ENCODE measurements at places on chromosomes 6 and 20. TPM values are rescaled to one million over a fixed set of nuclear protein-coding genes. Genes with fewer than 3 reads are reported as not detected.
A peak's percentile ranks its signal among the peaks of the same experiment; 100 is the strongest.

MRPS18A gene
- total RNA-seq = 27.7 TPM

SLC25A27 gene
- 13.6 TPM for total RNA-seq

OPN5 gene
- total RNA-seq = not detected

PBOV1 gene
- total RNA-seq = not detected

SASH1 gene
- total RNA-seq = 5.0 TPM

WFDC9 gene
- total RNA-seq = not detected

PPP1R3G gene
- total RNA-seq = not detected

DLL1 gene
- 34.3 TPM for total RNA-seq

DNA sequence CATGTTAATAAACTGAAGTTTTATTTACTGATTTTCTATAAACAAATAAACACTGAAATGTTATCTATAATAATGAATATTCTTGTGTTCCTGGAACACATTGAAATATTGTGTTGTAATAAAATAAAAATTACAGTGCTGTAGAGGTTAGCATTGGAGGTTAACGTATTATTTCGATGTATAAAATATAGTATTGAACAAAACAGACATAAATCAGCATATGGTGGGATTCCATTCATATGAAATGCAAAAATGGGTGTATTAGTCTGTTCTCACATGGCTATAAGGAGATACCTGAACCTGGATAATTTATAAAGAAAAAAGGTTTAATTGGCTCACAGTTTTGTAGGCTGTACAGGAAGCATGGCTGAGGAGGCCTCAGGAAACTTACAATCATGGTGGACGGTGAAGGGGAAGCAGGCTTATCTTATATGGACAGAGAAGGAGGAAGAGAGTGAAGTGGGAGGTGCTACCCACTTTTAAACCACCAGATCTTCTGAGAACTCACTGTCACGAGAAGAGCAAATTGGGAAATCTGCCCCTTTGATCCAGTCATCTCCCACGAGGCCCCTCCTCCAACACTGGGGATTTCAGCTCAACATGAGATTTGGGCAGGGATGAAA, 24.6 kb upstream of the BMP6 start:
- DNase-seq = no peak
- H3K36me3 ChIP-seq = no peaks in the 10 kb centered on the region
- no peak overlapping the region for H3K27ac ChIP-seq
- no peaks in the 10 kb centered on the region for H3K4me1 ChIP-seq

DNA sequence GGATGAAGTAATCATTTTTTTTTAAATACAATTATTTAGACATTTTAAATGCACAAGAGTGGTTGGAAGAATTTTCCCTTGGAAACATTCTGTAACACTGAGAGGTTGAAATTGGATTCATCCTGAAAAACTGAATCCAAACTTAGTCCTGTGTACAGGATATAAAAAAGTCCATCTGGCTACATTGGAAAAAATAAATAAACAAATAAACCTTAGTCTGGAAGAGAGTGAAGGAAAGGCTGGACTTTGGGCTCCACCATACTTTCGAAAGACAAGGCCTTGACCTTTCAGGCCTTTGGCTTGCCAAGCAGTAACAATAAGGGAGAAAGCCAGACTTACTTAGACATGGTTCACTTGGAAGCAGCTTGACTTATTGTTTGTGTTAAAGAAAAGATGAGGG, 664.3 kb downstream of the TENT5A start:
- no peaks in the 10 kb centered on the region for H3K36me3 ChIP-seq
- H3K27ac ChIP-seq = no peak overlapping the region
- DNase-seq = no peak
- no peak overlapping the region for H3K4me3 ChIP-seq
- H3K4me1 ChIP-seq = no peaks in the 10 kb centered on the region

DNA sequence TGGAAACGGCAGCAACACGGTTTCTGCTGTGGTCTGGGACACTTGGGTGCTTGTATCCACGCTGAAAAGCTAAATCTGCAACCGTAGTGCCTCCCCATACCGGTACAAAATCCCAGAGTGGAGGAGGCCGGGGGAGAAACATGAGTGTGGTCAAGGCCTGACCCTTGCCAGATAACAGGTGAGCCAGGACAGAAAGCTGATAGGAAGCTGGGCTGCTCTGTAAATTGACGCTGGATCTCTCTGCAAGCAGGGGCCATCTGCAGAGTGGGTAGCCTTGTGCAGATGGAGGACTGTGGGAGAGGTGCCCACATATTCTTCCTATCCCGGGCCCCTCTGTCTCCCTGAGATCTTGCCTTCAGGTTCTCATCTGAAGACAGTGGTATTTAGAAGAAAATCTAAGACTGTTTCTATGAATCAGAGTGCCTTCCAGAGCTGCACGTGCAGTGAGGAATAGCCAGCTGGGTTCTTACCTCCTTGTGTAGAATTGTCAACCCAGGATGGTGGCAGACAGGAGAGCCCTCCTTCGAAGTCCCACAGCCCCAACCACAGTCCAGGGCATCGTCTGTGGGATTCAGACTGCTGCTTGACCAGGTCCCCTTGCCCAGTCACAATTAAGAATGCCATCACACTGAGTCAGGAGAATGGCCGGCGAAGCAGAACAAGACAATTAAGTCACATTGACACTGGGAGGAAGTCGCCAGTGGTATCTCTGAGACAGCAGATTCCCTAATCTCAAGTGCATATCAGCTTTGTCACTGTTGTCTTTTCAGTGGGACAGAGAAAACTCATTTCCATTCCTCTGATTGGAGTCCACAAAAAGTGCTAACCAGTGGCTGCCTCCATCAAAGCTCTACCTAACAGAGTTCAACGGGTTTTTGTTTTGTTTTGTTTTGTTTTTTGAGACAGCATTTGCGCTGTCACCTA, 100.0 kb upstream of the RIPOR2 start:
- DNase-seq = no peak
- H3K4me3 ChIP-seq = no peak overlapping the region
- H3K27me3 ChIP-seq = peaks cover 3% of the 10 kb centered on the region
- H3K36me3 ChIP-seq = no peaks in the 10 kb centered on the region
- no peak overlapping the region for H3K27ac ChIP-seq

DNA sequence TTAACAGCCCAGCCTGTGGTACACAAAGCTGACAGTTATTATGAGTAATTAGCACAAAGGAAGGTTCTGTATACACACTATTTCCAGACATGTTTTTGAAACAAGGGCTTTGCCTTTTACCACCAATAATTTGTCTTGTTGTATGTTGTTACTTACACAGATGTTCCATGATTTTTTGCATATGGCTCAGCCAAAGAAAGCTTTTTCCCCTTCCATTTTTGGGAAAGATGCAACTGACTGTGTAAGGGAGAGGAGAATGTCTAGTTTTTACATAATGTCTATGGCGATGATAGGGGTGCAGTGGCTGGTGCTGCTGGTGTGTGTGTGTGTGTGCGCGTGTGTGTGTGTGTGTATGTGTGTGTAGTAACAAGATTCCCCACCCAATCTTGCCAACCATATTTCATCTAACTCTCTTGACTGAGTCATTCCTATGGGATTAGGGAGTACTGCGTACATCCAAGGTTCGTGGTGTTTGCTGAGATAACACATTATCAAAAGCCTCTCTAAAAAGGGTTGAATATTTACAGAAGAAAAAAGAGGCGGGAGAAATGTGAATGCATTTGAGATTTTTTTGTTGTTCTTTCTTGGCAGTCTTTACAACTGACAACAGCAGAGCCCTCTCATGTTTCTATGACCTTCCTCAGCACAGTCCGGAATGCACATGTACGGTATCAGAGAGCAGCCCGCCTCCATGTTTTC, 192.2 kb downstream of the GMPR start:
- no peak overlapping the region for H3K27ac ChIP-seq
- no peak overlapping the region for H3K4me3 ChIP-seq
- no peaks in the 10 kb centered on the region for H3K27me3 ChIP-seq
- DNase-seq = no peak

DNA sequence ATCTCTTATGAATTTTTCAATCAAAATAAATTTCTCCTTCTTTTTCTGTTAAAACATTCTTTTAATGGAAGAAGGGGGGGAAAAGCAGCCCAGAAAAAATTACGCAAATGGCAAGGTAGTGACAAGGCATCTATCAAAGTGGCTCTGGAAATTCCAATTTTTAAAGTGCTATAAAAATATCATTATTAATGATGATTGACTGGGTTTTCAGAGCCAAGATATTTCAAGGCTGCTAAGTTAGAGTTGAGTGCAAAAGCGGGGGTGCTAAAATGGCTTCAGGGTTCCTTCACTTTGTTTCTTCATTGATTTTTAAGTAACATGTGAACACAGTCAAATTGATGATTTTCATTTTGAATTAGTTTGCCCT, 171.6 kb upstream of the CITED2 start:
- H3K4me1 ChIP-seq = no peaks in the 10 kb centered on the region
- no peaks in the 10 kb centered on the region for H3K27me3 ChIP-seq
- no peak overlapping the region for H3K4me3 ChIP-seq
- DNase-seq = no peak
- H3K27ac ChIP-seq = no peak overlapping the region

GRCh38 chr6:155265843-155266535, 2.2 kb downstream of the CLDN20 start:
- H3K4me1 ChIP-seq = peaks cover 62% of the 10 kb centered on the region
- H3K4me3 ChIP-seq = peak overlapping the region; percentile 20
- H3K27ac ChIP-seq = peak overlapping the region; percentile 56
- peaks cover 6% of the 10 kb centered on the region for H3K27me3 ChIP-seq
- no peaks in the 10 kb centered on the region for H3K36me3 ChIP-seq

GRCh38 chr20:45971425-45971674, 653 bp downstream of the ZNF335 start:
- no peaks in the 10 kb centered on the region for H3K36me3 ChIP-seq
- H3K4me1 ChIP-seq = peaks cover 4% of the 10 kb centered on the region
- peaks cover 6% of the 10 kb centered on the region for H3K27me3 ChIP-seq
- peak overlapping the region; percentile 82 for H3K4me3 ChIP-seq
- DNase-seq = no peak
- H3K27ac ChIP-seq = no peak overlapping the region

DNA sequence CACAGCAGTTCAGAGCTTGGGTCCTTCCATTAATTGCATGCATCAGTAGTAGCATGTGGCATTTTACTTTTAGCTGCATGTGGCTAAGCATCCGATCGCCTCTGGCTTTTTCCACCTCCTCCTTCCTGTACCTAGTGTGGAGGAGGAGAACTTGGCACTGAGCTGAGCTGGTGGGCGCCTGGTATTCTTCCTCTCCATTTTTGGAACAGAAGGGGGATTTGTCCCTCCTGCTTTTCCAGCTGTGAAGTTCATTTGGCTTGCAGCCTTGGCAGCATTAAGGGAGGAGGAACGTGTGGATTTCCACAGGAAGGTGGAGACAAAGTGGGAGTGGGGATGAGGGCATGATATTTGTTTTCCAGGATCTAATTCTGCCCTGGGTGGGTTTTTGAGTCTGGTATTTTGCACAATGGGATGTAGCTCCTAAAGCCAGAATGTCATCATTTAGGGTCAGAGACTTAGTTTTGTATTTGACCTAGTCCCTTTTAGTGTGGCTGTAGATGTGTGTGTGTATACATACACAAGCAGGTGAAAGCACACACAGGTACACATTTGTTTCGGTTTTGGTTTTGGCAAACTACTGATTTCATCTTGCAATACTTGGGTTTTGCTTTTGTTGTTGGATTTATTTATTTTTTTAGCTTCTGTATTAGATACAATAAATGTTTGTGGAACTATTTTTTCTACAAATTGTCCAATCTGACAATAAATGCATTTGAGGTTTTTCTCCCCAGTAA, 90.0 kb downstream of the SASH1 start:
- H3K27me3 ChIP-seq = no peaks in the 10 kb centered on the region
- DNase-seq = no peak
- no peaks in the 10 kb centered on the region for H3K36me3 ChIP-seq
- no peak overlapping the region for H3K27ac ChIP-seq

DNA sequence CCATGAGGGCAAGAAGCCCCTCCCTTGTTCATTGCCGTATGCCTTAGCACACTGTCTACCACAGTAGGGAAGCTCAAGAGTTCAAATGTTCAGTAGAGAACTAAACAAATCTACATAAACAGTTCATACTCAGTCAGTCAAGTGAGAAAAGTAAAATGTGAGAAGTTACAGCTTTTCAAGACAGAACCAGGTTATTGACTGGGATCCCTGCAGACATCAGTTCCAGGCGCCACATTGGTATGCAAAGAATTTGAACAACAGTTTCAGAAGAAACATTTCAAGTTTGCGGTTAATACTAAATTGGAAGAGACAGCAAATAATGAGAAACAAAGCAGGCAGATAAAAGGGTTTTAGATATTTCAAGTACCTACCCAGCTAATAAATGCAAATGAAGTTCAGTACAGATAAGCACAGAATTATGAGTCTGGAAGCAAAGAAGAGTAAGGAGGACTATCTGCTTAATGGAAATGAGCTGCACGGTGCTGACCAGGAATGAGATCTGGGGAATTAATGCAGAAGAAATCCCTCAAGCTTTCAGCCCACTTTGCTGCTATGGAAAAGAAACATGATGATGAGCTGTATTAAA, 246.2 kb downstream of the HACE1 start:
- peaks cover 2% of the 10 kb centered on the region for H3K27me3 ChIP-seq
- no peak for DNase-seq
- no peaks in the 10 kb centered on the region for H3K4me1 ChIP-seq
- H3K4me3 ChIP-seq = no peak overlapping the region
- H3K36me3 ChIP-seq = no peaks in the 10 kb centered on the region

GRCh38 chr6:90080876-90081481, 186.7 kb downstream of the GJA10 start:
- H3K4me3 ChIP-seq = no peak overlapping the region
- no peaks in the 10 kb centered on the region for H3K36me3 ChIP-seq
- H3K4me1 ChIP-seq = peaks cover 19% of the 10 kb centered on the region
- H3K27me3 ChIP-seq = peaks cover 2% of the 10 kb centered on the region
- H3K27ac ChIP-seq = no peak overlapping the region
- no peak for DNase-seq

GRCh38 chr20:5078399-5078958, 41.3 kb downstream of the PCNA start:
- no peak overlapping the region for H3K27ac ChIP-seq
- no peak overlapping the region for H3K4me3 ChIP-seq
- no peaks in the 10 kb centered on the region for H3K4me1 ChIP-seq
- peaks cover 2% of the 10 kb centered on the region for H3K27me3 ChIP-seq

- H3K4me1 ChIP-seq = no peaks in the 10 kb centered on the region
- H3K27ac ChIP-seq = no peak overlapping the region
- no peaks in the 10 kb centered on the region for H3K27me3 ChIP-seq
These were observed 19.5 kb downstream of the KATNA1 start for GRCh38 chr6:149628875-149629510.

DNA sequence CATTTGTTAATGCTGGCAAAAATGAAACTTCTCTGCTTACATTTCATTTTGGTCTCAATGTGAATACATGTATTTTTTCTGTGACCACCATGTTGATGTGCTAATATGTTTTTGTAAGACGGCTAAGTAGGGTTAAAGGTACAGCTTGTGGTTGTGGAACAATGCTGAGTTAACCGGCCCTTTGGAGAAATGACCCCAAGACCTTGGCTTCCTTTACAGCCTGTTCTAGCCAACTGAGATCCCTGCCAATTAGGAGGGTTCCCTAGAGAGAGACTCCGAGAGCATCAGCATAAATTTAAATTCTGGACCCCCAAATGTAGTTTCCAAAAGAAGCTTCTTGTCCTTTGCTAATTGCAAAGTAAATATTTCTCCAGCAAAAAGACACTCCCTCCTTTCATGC, 44.4 kb downstream of the RSPO3 start:
- H3K27ac ChIP-seq = no peak overlapping the region
- H3K4me1 ChIP-seq = no peaks in the 10 kb centered on the region
- no peak for DNase-seq
- no peaks in the 10 kb centered on the region for H3K36me3 ChIP-seq
- no peaks in the 10 kb centered on the region for H3K27me3 ChIP-seq

GRCh38 chr20:17227219-17227575, 357 bp downstream of the PCSK2 start:
- DNase-seq = no peak
- H3K36me3 ChIP-seq = no peaks in the 10 kb centered on the region
- peaks cover 22% of the 10 kb centered on the region for H3K27me3 ChIP-seq
- H3K4me1 ChIP-seq = peaks cover 10% of the 10 kb centered on the region
- H3K4me3 ChIP-seq = peak overlapping the region; percentile 94

All from glutamatergic neuron (in vitro differentiated cells).